HCT116 (cell line): ENCODE measurements at places on chromosomes 7 and 10.
A peak's percentile ranks its signal among the peaks of the same experiment; 100 is the strongest.

DNA sequence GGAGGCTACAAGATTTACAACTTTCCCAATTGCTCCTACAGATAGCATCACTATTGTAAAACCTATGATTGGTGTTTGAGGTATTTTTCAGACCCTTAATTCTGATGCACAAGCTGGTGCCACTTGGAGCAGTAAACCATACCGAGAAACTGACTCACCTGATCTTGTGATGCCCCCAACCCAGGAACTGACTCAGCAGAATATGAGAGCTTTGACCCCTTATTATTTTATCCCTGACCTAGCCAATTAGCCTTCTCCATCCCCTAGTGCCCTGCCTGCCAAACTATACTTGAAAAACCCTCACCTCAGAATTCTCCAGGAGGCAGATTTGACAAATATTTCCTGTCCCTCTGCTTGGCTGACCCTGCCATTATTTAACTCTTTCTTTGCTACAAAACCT lies 585.9 kb upstream of the GHITM start:
- no peak overlapping the region for H3K4me3 ChIP-seq
- H3K4me1 ChIP-seq = no peaks in the 10 kb centered on the region
- no peaks in the 10 kb centered on the region for H3K36me3 ChIP-seq
- DNase-seq = no peak
- no peak overlapping the region for H3K27ac ChIP-seq

DNA sequence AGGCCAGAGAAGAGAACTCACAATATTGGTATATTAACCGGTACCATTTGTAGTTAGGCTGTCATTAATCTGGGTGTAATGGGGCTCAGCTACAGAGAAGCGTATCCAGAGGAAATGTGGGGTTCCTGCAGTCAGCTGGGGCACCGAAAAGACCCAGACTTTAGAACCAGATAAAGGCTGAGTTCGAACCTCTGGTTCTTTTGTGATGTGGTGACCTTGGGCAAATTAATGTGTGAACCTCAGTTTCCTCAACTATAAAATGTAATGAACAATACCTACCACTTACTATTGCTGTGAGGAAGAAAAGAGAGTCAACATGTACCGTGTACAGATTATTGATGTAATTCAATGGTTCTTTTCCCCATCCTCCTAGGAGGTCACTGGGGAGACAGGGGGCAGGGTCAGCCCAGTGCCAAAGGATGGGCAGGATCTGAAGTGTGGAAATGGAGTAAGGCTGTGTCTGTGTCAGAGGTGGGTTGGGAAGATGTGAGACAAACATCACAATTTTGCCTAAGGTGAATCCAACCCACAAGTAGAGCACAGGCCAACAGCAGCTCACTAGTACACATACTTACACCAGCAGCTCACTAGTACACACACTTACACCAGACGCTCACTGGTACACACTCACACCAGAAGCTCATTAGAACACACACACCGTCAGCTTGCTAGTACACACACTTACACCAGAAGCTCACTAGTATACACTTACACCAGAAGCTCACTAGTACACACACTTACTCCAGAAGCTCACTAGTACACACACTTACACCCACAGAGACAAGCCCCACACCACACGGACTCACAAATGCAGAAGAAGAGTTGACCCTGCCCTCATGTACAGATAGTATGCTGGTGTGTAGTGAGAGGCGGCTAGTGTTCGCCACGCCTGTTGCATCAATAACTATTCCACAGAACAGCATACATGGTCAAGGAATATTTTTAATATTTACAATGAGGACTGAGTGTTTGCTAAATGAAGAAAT lies 28.0 kb downstream of the PRSS2 start:
- no peak overlapping the region for H3K27ac ChIP-seq
- H3K4me3 ChIP-seq = no peak overlapping the region
- DNase-seq = no peak
- no peaks in the 10 kb centered on the region for H3K27me3 ChIP-seq
- H3K36me3 ChIP-seq = no peaks in the 10 kb centered on the region
- no peaks in the 10 kb centered on the region for H3K4me1 ChIP-seq

GRCh38 chr7:98423043-98423442 lies 22.2 kb upstream of the BAIAP2L1 start:
- peak; percentile 54 for DNase-seq
- H3K27ac ChIP-seq = no peak overlapping the region
- H3K27me3 ChIP-seq = no peaks in the 10 kb centered on the region
- H3K36me3 ChIP-seq = no peaks in the 10 kb centered on the region

DNA sequence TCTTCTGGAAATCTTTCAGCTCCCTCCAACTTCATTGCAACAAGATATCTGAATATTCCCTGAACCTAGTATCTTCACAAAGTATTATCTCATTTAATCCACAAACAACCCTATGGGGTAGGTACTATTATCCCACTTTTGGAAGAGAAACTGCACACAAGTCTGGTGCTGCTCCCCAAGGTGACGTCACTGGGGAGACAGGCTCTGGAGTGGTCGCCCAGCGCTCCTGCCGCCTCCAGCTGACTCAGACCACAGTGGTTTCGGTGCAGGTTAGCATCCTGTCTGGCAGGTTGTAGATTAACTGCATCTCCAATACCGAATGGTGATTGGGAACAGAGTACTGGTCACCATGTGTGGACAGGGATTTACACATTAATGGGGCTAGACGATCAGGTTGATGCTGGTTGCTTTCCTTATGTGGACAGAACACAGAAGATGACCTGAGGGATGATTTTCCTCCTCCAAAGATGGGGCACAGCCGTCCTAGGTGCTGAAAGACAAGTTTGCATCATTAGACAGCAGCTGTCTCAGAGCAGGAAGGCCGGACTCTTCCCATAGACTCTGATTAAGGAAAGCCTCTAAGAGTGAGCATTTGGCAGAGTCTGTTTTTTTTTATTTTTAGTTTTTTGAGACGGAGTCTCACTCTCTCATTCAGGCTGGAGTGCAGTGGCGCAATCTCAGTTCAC lies 128.6 kb downstream of the TRRAP start:
- H3K4me1 ChIP-seq = no peaks in the 10 kb centered on the region
- no peaks in the 10 kb centered on the region for H3K27me3 ChIP-seq
- H3K36me3 ChIP-seq = peaks cover 32% of the 10 kb centered on the region
- H3K4me3 ChIP-seq = no peak overlapping the region

- H3K36me3 ChIP-seq = no peaks in the 10 kb centered on the region
- no peaks in the 10 kb centered on the region for H3K27me3 ChIP-seq
- H3K4me1 ChIP-seq = no peaks in the 10 kb centered on the region
- DNase-seq = no peak
- no peak overlapping the region for H3K4me3 ChIP-seq
Measured at GRCh38 chr7:117372073-117372472, 49.2 kb upstream of the WNT2 start.

- no peak for DNase-seq
- peaks cover 7% of the 10 kb centered on the region; the same call in 1 of the 2 replicates for H3K36me3 ChIP-seq
- H3K27ac ChIP-seq = peak overlapping the region; percentile 60
- no peaks in the 10 kb centered on the region for H3K27me3 ChIP-seq
- H3K4me3 ChIP-seq = peak overlapping the region; percentile 86
- peaks cover 11% of the 10 kb centered on the region for H3K4me1 ChIP-seq
Measured at GRCh38 chr10:73785721-73786511, 510 bp downstream of the ZSWIM8 start.
